ELF-1 (cell line): ENCODE measurements at places on chromosomes 16 and 17.

- DNase-seq: no peak
Measured at GRCh38 chr17:36524428-36524876, 10.2 kb downstream of the MYO19 start.

- DNase-seq: no peak
Measured at GRCh38 chr16:68754084-68754792, 17.1 kb downstream of the CDH1 start.

GRCh38 chr17:59451706-59452105 is 113.7 kb upstream of the DHX40 start:
- no peak for DNase-seq

GRCh38 chr17:82670661-82671450 is 22.6 kb upstream of the WDR45B start:
- no peak for DNase-seq

GRCh38 chr16:27164352-27164751 is 39.0 kb upstream of the KDM8 start:
- DNase-seq: no peak
